ENCODE measurements at places on chromosomes 3 and 15.

- DNase-seq = no peak
Observed at GRCh38 chr3:162777118-162777517, 1280.5 kb downstream of the OTOL1 start.

- no peak for DNase-seq
Observed at GRCh38 chr15:74434263-74435136, 742 bp upstream of the SEMA7A start.

GRCh38 chr3:72342450-72342849 is 505.8 kb downstream of the SHQ1 start:
- DNase-seq = no peak

GRCh38 chr15:67925182-67925581 is 85.3 kb upstream of the RNU6-1 start:
- DNase-seq = no peak

DNA sequence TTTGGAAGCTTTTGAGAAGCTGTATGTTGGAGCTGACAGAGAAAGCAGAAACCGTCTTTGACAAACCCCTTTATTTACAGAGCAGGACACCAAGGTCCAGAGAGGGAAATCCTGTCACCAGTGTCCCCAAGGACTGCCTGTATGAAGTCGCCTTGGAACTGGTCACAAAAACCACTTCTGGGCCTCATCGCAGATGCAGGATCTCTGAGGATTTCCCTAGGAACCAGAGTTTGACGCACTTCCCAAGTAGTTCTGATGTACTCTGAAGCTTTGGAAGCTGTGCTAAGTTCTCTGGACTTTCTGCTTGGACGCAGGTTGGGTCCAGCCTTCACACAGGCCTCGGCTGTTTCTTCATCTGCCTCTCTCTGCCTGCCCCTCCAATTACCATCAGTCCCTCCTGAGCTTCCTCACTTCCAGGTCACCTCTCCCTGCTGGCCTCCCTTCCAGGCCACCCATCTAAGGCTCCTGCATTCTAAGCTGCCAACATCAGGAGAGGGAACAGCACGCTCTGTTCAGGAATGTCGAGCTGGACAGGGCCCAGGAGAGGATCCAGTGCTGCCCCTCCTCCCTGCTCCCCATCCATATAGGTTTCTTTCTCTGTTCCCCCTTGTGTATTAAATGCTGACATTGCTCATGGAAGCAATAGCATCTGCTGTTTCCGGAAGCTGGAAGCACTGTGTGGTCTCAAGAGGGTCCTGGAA is 270.8 kb downstream of the OPA1 start:
- no peak for DNase-seq

DNA sequence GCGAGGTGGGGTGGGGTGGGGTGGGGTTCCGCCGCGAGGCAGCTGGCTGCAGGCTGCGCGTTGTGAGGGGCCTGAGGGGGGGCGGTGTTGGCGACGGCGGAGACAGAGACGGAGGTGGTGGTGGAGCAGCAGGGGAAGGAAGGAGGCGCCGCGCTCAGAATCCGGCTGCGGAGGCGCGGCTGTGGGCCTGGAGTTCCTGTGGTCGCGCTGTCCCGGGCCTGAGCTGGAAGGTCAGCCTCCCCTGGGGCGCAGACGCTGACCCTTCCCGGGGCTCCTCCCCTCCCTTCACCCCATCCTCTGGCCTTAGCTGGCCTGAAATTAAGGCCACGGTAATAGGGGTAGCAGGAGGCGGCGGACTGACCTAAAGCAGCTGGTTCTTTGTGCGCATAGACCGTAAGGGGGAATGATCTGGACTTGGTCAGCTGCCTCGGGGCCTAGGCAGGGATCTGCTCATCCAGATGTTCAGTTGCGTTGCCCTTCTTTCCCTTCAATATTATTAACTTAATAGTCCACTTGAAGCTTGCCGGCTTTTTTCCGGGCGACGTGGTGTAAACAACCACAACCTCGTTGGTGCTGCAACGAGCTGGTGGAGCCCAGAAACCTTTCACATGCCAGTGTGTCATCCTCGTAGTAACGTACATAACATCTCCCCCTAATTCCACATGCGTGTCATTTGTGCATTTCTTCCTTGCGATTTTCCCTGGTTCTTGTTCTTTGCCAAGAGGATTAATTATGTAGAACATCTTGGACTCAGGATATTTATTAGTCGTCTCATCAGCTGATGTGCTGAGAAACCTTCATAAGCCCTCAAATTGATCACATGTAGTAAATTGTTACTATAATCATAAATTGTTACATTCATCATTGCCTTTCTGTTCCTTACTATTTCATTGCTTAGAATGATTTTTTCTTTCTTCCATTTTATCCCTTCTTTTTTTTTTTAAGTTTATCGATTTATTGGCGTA is 626 bp downstream of the SEC62 start:
- peak; percentile 2 for DNase-seq

GRCh38 chr15:98651581-98652220 is 3.4 kb downstream of the IGF1R start:
- no peak for DNase-seq

DNA sequence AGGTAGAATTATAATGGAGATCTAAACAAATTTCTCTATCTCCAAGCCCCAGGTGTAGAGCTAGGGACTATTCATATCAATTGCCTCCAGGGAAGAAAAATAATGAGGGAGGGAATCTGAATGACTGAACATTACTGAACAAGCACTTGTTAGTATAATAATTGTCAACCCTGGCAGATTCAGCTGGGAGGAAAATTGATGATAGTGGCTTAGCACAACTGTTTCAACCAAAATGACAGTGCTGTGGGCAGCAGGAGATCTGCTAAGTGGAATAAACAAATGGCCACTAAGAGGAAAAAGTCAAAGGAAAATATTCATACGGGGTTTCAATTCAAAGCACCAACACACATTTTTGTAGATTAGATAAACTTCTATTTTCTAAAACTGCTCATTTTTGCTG is 294.9 kb upstream of the ZNF385D start:
- DNase-seq = no peak

GRCh38 chr3:37174532-37175126 is at the start of gene LRRFIP2:
Gene LRRFIP2, minus strand, starts transcription at chr3:37174582. Its CDS starts 25,599 bp downstream, at chr3:37148983.
- DNase-seq = no peak

GRCh38 chr3:47047673-47048072 is 68.2 kb downstream of the NBEAL2 start:
- no peak for DNase-seq

GRCh38 chr3:103218793-103219192 is 784.0 kb downstream of the ZPLD1 start:
- no peak for DNase-seq

- DNase-seq = no peak
Observed at GRCh38 chr3:111956449-111956848, 22.4 kb upstream of the ABHD10 start.

DNA sequence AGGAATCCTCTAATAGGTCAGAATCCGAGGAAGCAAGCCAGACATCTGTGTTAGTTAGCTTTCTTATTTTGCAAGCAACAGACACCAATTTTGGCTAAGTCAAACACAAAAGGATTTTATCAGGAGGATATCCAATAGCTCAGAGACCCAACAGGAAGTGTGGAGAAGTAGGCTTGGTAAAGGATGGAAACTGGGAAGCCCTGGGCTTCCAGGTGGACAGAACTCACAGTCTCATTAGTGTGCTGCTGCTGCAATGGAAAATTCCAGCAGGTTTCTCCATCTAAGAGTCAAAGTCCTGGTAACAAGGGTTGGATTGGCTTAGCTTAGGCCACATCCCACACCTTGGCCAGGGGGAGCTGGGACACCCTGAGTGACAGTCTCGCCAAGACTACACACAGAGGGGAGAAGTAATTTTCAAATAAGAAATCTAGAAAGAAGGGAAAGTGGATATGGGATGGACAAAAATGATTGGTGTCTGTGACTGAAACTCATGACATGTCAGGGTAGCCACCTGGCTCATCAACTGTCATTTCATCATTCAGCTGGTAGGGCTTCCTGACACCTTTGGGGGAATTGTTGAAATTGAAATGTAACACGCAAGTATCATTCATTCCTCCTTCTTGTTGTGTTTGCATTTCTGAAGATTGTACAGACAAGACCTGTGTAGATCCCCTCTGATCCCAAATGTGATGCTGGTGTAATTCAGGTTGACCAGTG is 158.6 kb downstream of the THSD4 start:
- no peak for DNase-seq

DNA sequence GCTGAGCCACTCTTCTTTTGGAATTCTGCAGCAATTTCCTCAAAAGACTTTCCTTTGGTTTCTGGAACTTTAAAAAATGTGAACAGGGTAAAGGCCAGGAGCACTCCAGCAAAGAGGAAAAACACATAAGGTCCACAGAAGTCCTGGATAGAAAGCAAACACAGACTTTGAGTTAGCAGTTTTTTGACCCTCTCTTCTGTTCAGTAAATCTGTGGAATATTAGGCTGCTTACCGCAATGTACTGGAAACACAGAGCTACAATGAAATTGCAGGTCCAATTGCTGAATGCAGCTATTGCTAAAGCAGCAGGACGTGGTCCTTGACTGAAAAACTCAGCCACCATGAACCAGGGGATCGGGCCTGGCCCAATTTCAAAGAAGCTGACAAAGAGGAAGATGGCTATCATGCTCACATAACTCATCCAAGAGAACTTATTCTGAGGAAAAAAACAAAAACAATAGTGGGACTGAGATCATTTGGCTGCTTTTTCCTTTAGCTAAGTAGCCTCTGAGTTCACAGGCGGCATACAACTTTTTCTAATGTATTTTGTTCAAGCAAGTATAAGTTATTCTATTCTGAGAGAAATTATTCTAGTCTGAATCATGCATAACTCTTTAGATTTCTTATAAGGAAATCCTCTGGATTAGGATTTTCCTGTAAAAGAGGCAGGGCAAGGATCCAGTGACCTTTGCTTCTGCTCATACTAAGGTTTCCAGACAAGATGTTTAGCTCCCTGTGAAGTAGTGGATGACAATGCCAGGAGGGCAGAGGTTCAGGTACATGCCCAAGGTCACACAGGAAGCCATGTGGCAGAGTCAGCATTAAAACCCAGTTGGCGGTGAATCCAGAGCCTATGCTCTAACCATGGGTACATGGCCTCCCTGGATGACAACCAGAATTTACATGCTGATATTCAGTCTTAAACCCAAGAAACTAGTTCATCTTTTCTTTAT is 28.3 kb downstream of the SLC2A2 start:
- DNase-seq = no peak

DNA sequence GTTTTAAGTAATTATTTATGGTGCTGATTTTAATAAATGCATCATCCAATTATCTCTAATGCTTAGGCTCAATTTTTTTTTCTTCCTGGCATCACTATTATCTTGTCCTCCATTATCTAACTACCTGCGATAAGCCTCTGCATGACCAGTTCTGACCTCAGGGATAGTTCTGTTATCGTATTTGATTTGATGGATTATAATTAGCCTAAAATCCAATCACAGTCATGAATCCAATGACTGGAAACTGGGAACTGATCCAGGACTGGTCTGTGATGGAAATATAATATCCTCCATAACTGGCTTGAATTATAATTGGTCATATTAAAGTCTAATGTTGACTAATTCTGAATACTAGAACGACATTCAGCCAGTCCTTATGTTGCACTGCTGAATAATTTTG is 1.1 kb downstream of the MYH15 start:
- no peak for DNase-seq

DNA sequence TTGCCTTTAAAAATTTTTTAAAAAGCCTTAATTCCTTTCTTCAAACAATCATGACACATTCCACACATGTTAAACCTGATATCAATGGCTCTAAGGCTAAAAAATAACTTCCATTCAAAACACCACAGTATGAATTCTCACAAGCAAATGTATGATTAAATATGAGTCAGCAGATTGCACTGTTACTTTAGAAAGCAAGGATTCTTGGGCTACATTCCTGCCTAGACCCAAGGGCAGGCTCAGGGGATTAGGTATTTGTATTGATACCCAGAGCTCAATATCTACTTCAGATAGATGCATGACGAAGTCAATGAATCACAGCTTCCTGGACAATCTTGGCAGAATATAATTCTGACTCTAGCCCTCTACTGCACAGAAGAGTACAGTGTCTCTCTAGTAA is 65.7 kb downstream of the RARB start:
- DNase-seq = no peak

GRCh38 chr3:1036207-1036826 is 56.5 kb upstream of the CNTN6 start:
- no peak for DNase-seq

- no peak for DNase-seq
Observed at GRCh38 chr3:70000028-70000410, 486 bp downstream of the SAMMSON start.

- no peak for DNase-seq
Observed at GRCh38 chr15:66705277-66706146, 3.5 kb downstream of the SMAD6 start.

GRCh38 chr3:197165890-197166289 is 132.5 kb downstream of the DLG1 start:
- no peak for DNase-seq

DNA sequence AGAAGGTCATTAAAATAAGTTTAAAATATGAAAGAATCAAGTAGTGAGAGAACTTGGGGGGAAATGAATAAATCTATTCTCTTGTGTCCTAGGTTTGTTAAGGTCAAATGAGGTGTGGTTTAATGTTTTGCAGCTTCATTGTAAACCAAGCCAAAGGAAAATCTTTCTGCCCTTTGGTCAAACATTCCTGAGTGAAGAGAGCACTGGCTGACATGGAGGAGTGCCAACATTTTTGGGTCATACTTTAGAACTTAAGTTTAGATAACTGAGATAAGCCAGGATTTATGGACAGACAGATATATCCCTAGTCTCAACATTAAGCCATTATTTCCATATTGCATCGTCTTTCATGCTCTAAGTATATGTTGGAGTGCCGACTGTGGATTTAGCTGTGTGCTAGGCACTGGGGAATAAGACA is 66.4 kb downstream of the PTPRG start:
- DNase-seq = no peak
